NCI-H510A (cell line): ENCODE measurements at places on chromosomes 3 and 15.

DNA sequence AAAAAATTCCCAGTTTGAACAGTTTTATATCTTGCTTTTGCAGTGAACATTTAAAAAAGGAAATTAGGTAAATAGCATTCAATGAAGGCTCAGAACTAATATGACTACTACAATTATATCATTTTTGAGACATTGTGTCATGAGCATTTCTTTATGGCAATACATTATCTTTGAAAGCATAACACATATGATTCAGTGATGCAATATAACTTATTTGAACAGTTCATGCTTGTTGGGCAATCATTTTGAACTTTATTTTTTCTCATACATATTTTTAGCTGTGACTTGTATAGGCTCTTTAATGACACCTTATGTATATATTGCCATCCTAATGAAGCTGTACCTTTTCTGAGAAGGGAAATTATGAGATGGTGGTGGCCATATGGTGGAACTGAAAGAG lies 828.6 kb upstream of the NR2F2 start:
- no peak for DNase-seq

DNA sequence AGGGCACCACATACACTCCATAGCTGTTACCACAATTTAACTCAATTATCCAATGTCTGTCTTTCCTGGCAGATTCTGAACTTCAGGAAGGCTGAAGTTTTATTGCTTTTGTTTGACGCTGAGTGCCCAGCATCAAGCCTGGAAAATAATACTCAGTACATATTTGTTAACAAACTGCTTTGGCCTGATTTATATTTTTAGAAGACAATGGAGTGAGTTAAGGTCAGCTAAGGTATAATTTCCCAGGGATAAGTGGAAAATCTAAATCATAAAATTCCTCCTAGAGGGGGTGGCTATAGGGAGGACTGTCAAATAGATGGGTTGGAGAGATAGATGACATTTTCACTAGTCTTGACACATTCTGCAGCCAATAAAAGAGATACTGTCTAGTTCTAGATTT lies 659.4 kb upstream of the ADAMTS9 start:
- DNase-seq: no peak

- DNase-seq: no peak
Measured at GRCh38 chr15:60751985-60752952, 273.3 kb upstream of the ICE2 start.

GRCh38 chr3:140816372-140817195 lies 125.1 kb upstream of the SLC25A36 start:
- DNase-seq: no peak

- DNase-seq: no peak
Measured at GRCh38 chr3:42850263-42850662, 25.4 kb downstream of the CYP8B1 start.

DNA sequence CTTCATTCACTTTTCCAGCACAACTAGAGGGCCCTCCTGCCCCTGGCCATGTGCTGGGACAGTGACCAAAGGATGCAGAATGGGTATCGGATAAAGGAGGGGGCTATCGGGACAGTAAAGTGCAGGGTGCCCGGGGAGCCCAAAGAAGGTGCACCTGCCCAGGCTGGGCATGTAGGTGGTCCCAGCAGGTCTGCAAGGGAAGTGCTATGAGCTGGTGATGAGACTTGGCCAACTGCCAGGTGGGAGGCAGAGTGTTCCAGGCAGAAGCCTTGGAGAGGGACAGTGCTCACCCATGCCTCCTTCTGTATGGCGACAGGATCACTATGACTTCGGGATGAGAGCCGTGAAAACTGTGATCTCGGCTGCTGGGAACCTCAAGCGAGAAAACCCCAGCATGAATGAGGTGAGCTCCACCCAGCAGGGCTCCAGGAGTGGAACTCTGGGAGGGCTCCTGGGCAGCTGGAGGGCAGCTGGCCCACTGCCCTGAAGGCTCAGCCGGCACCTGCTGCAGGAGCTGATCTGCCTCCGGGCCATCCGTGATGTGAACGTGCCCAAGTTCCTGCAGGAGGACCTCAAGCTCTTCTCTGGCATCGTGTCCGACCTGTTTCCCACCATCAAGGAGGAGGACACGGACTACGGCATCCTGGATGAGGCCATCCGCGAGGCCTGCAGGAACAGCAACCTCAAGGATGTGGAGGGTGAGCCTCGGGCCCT lies 48.4 kb downstream of the DNAH1 start:
- DNase-seq: no peak

DNA sequence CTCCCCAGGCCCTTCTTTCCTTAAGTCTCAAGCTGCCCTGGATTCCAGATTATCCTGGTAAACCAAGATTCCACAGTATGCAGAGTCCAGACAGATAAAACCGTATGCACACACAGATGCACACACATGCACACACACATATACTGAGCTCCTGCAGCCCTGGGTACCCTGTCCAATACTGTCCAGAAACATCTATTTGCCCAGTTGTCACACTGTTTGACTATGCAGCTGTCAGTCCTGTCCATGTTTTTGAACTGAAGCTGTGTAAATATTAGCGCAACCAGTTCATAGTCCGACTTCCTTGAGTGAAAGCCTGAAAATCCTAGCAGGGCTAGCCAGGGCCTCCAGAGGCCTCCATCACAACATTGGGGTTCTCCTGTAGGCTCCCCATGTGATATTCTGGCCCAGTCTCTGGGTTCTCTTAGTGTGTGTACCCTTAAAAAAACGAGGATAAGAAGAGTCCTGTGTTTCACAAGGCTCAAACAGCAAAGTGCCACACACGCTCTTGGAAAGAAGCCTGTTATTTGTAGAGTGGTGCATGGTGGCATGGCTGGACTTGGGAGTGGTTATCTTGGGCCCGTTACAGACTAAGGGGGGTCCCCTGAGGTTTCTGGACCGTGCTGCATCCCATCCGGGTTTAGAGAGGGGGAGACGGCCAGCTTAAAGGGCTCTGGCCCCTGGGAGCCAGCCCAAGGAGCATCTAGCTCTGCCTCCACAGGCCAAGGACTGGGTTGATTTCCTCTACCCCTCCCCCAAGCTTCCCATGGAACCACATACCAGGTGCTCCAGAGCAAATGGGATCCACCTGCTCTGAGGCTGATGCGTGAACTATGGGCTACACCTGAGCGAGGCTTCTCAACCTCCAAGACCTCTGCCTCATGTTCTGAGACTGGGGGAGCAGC lies 108.3 kb downstream of the IQSEC1 start:
- peak; percentile 35 for DNase-seq

- DNase-seq: no peak
Measured at GRCh38 chr15:75449585-75450306, 1.7 kb downstream of the SIN3A start.

DNA sequence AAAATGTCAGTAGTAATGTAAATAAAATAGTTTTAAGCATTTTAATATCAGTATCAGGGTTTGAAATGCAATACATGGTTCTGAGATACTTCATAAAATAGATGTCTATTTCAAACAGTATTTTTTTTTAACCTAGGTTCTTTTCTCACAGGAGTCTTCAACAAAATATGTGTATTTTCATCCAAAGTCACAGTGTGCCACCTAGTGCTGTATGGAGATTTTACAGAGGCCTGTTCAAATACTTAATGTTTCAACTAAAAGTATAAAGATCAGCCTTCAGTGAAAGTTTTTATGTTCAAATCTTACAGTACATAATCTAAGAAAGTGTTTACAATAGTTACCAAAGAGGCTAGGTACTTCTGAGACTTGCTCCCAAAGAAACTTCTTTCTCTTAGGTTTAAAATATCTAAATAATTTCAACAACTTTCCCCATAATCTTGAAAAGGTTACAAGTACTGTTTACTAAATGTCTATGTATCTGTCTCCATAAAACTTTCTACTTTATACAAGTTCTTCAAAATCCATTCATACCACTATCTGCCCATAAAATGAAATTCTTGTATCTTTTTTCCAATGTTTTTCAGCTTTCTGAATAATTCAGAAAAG lies 38.3 kb downstream of the SCAPER start:
- no peak for DNase-seq

DNA sequence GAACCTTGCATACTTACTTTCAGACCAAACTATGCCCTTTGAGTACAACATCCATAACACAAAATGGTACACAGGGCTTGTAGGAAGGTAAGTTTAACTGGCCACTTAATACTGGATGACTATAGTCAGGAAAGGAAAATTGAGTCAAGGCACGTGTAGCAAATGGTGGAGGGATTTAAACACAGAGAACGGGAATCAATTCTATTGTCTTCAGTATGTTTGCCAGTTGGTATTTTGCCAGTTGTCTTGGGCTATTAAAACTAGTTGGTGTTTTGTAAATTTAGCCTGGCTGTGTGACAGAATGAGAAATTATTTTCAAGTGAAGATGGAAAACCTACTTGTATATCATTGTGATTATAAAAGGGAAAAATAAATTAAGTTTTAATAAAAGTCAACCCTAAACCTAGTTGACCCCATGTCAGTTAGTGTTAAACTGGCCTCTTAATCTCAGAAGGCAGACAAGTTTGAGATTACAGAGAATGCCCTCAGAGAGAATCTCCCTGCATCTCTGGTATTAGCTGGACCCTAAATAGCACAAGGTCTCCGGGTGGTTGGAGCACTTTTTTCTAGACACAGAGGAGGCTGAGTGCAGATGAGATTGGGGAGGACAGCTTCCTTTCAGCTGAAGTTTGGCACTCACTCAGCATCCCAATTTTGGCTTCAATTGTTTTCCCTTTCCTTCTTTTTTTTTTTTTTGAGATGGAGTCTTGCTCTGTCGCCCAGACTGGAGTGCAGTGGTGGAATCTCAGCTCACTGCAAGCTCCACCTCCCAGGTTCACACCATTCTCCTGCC lies 91.2 kb downstream of the MB21D2 start:
- no peak for DNase-seq

- no peak for DNase-seq
Measured at GRCh38 chr3:115323380-115323779, 176.3 kb upstream of the ZBTB20 start.

- no peak for DNase-seq
Measured at GRCh38 chr15:78167227-78167888, 18.2 kb downstream of the IDH3A start.

GRCh38 chr3:42440924-42441323 lies 30.5 kb upstream of the LYZL4 start:
- DNase-seq: no peak

DNA sequence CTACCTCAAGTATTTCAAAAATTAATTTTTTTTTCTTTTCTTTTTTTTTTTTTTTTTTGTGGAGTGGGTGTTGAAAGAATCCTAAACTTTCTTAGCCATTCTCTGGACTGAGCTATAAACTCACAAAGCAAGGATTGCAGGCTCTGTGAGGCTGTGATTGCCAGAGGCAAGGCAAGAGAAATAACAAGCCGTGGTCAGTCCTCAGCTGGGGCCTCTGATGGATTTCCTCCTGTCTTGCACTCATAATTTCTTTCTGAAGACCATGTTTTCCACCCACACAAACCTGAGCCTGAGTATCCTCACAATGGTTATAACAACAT lies 1.3 kb downstream of the CX3CR1 start:
- DNase-seq: no peak

DNA sequence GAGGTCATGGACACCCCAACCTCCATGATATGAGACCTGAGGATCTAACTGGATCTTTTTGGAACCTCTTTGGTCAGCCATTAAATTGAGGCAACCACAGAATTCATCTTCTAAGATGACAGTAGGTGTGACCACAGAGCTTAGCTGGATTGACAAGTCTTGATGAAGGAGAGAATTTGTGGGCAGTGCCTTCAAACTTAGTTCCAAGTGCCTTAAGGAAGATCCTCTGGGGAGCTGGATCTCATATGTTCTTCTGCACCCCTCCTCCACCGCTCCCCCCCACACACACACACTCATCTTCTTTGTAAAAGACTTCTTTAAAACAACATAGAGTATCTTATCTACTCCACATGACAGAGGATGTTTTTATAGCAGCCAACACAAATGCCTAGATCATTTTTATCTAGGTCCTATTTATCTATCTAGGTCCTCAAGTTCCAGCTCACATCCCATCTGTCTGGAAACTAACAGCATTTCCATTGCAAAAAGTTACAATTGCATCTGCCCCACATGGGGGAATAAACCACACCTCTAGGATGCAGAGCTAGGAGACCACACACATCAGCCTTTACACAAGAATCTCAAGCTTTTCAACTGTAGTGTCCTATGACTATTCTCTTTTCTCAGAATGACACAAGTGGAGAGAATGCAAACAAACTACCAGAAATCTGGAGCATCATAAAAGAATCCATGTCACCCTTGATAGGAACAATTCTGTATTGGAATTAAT lies 37.4 kb downstream of the WWTR1 start:
- no peak for DNase-seq

DNA sequence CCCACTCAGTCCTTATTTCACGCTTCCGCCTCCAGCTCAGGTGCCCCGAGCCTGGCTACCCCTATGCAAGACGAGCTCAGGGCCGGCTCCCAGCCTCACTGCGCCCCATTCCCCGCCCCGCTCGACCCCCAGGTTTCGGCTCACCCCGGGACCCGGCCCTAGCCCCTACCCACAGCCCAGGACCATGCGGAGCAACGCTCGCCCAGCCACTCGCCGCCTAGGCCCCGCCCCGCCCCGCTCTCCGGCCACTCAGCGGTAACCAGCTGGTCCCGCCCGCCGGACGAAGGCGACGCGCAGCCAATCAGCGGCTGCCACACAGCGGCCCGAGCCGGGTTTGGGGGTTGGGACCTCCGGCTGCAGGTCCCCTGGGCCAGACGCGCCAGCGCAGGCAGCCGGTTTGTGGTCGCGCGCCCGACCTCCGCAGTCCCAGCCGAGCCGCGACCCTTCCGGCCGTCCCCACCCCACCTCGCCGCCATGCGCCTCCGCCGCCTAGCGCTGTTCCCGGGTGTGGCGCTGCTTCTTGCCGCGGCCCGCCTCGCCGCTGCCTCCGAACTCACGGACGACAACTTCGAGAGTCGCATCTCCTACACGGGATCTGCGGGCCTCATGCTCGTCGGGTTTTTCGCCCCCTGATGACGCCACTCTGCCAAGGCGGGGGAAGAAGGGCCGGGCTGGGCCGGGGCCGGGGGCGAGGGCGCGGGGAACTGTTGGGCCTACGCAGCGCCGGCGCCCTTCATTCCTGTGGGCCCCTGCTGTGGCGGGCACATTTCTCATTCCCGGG lies at the start of gene CATSPER2:
Gene CATSPER2, minus strand, starts transcription at position 196 of the 781 bp plus-strand sequence. CDS start 783 bp downstream, outside the sequence.
- DNase-seq: no peak

- DNase-seq: no peak
Measured at GRCh38 chr3:21798356-21799088, 47.5 kb upstream of the ZNF385D start.

GRCh38 chr3:117103675-117104074 lies 394.1 kb downstream of the TUSC7 start:
- DNase-seq: no peak

DNA sequence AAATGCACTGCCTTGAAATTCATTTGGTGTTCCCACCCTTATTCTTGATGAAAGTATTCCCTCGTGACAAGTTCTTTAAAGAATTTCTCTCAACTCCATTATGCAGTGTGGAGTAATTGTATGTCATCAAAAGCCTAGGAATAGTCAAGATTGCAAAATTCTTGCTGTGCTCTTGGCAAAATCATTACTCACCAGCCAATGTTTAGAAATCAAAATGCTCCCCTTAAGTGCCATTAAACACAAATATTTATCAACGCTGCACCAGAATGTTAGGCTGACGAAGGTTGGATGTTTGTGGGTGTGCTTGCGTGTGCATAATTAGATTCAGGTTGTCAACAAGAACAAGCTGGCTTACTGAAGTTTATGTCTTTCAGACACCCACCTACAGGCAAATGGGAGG lies 40.5 kb downstream of the SST start:
- DNase-seq: no peak
